ENCODE measurements at places on chromosomes 3 and 15.

DNA sequence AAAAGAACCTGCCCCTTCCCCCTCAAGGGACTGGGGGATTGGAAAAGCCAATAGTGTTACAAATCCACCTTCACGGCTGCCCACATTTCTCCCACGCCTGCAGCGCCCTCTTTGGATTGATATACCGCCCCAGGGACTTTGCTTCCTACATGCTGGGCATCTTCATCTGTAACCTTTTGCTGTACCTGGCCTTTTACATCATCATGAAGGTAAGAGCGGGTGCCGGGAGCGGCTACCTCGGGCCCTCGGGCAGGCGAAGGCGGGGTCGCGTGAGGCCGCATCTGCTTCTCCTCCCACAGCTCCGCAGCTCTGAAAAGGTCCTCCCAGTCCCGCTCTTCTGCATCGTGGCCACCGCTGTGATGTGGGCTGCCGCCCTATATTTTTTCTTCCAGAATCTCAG, 73.1 kb downstream of the USF3 start:
- no peak for DNase-seq

- DNase-seq = no peak
Observed at GRCh38 chr3:59654123-59654479, 604.3 kb upstream of the CFAP20DC start.

GRCh38 chr3:114902691-114903101, 244.4 kb downstream of the ZBTB20 start:
- no peak for DNase-seq

DNA sequence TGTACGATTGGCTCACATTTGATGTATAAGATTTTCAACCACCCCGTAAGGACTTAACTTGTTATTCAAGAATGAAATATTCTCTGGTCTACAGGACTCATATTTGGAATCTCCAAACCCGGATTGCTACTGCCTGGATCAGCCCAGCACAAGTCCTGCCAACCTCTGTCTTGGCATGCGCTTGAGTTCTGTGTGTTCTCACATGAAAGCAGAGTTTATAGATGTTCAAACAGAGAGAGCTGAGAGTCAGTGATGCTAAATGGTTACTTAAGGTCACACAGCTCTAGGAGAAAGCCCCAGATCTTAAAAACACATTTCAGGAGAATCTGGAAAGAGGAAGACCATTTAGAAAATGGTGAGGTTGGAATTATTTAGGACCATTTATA, 268.0 kb upstream of the TBL1XR1 start:
- no peak for DNase-seq

DNA sequence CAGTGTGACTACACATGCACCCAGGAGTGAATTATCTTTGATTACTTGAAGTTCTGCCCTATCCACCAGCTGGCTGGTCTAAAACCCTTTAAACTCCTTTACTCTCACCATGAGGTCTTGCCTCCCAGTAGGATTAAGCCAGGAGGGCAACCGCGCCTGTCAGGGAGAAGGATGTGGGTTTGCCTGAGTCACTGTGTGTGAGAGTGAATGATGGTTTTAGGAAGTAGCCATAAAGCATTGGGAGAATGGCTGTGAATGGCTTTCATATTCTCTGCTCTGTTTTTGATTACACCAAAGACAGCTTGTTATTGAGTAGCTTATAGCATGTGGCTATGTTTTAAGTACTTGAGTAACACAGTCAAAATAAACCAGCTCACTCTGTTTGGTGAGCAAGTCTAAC, 637.7 kb upstream of the TBL1XR1 start:
- no peak for DNase-seq

DNA sequence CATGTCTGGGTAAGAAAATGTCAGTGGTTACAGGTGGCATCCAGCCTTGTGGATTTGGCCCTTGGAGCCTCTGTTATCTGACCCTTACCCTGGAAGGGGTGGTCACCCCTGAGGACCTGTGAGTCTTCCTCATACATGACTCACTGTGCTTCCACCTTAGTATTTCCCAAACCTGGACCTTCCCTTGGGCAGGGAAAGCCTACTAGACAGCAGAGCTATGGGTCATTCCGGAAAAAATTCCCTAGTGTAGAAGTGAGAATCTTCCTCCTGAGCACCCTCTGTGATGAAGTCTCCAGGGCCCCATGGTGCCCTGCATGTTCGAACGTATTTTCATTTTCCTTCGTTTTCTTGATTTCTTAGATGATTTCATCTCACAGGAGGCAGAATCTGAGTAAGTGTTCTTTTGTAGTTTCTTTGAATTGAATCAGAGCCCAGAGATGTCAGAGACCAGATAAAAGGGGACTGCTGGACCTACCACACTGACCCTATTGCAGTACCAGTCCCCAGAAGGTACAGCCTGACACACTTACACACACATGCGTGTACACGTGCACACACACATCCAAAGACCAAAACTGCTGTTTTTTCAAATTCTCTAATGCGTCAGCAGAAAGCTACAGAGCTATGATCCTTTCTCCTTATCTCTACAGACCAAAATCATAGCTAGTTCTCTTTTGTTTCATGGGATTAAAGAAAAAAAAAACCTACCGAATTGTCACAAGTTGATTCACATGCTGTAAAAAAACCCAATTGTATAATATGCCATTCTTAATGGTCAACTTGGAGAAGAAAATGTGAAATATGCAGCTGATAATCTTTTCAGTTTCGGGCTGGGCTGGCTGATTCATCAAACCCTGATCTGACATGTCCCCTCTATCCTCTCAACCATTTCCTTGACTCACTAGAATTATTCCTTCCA, 50.5 kb upstream of the ARHGEF3 start:
- no peak for DNase-seq
